Upper lobe of left lung (tissue), 6 donors: ENCODE measurements at places on chromosomes 7 and 10. TPM values are rescaled to one million over a fixed set of nuclear protein-coding genes. Genes with fewer than 3 reads are reported as not detected.

The PNLIPRP3 gene
- not detected for total RNA-seq

The TAS2R4 gene
- total RNA-seq: 1.4 TPM

DNA sequence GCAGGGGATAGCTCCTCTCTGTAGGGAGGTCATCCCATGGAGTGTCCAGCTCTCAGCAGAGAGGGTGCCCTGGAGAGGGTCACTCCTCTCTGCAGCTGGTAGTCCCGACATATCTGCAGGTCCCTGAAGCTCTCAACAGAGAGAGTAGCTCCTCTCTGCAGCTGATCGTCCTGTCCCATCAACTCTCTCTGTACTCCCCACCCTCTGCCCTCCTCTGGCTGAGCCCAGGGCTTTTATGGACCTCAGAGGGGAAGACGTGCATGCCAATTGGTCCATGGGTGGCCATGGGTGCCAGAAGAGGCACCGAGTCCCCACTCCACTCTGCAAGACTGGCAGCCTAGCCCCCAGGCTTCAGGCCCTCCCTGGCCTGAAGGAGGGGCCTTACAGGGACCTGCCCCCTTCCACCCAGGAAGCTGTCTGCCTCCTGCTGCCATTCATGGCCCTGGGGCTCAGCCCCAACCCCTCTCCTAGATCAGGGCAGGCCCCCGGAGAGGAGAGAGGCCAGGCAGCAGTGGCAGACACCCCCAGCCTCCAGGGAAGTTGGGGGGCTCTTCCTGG, 9.0 kb upstream of the BLVRA start:
- H3K27me3 ChIP-seq: no peaks in the 10 kb centered on the region
- H3K4me3 ChIP-seq: no peak overlapping the region
- no peak for DNase-seq
- H3K4me1 ChIP-seq: peaks cover 7% of the 10 kb centered on the region
- H3K27ac ChIP-seq: no peak overlapping the region
- no peaks in the 10 kb centered on the region for H3K36me3 ChIP-seq

DNA sequence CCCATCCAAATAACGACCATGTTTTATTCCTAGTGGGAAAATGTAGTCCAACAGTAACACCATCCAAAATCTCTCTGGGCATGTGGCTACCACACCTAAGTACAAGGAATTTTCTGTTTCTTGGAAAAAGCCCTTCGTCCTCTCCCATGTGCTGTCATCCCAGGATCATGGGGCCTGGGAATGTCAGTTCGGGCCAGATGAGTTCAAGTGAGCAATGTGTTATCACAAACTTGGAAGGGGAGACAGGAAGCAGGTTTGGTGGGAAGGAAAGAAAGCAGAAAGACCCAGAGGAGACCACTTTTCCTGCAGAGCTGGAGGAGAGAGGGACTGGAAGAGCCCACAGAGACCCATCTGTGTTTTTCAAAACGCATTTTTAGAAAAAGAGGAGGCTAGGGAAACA, 110.8 kb downstream of the PLXNA4 start:
- no peak for DNase-seq
- H3K4me1 ChIP-seq: no peaks in the 10 kb centered on the region
- H3K36me3 ChIP-seq: no peaks in the 10 kb centered on the region
- H3K27ac ChIP-seq: no peak overlapping the region

The KLF14 gene
- total RNA-seq: not detected

- no peaks in the 10 kb centered on the region for H3K36me3 ChIP-seq
- H3K27me3 ChIP-seq: no peaks in the 10 kb centered on the region
- H3K4me3 ChIP-seq: no peak overlapping the region
Observed at GRCh38 chr10:113770346-113770745, 18.9 kb downstream of the PLEKHS1 start.

GRCh38 chr7:55109404-55110167, 90.8 kb downstream of the EGFR start:
- no peaks in the 10 kb centered on the region for H3K27me3 ChIP-seq
- no peak for DNase-seq
- peaks cover 29% of the 10 kb centered on the region for H3K4me1 ChIP-seq
- H3K27ac ChIP-seq: no peak overlapping the region

The PPP1R9A gene
- 39.1 TPM for total RNA-seq

The GIMAP2 gene
- total RNA-seq: 18.9 TPM

DNA sequence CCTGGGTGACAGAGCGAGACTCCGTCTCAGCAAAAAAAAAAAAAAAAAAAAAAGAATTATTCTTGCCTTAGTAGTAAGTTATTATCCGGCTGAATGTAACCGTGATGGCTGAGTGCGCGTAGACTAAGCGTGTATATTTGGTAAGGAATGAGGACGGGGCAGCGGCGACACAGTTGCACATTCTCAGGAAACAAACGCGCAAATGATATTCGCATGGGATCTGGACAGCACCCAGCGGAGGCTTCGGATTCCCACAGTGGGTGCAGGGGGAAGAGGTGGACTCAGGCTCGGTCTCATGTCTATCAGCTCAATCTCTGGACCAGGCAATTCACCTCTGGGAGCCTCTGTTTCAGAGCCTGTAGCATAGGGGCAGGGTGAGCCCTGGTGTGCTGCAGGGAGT, 29.1 kb downstream of the PAPOLB start:
- no peak overlapping the region for H3K27ac ChIP-seq
- H3K27me3 ChIP-seq: no peaks in the 10 kb centered on the region
- no peak for DNase-seq
- H3K4me3 ChIP-seq: no peak overlapping the region
- no peaks in the 10 kb centered on the region for H3K4me1 ChIP-seq
- peaks cover 20% of the 10 kb centered on the region for H3K36me3 ChIP-seq

The LANCL2 gene
- total RNA-seq: 12.2 TPM

The TMEM60 gene
- 19.1 TPM for total RNA-seq

GRCh38 chr7:129317450-129317849, 92.6 kb downstream of the AHCYL2 start:
- no peaks in the 10 kb centered on the region for H3K27me3 ChIP-seq
- H3K4me3 ChIP-seq: no peak overlapping the region
- DNase-seq: no peak

- no peaks in the 10 kb centered on the region for H3K4me1 ChIP-seq
- no peak for DNase-seq
- no peak overlapping the region for H3K4me3 ChIP-seq
- H3K27me3 ChIP-seq: no peaks in the 10 kb centered on the region
- H3K27ac ChIP-seq: no peak overlapping the region
- H3K36me3 ChIP-seq: no peaks in the 10 kb centered on the region
Observed at GRCh38 chr7:35355911-35356310, 102.0 kb upstream of the TBX20 start.

DNA sequence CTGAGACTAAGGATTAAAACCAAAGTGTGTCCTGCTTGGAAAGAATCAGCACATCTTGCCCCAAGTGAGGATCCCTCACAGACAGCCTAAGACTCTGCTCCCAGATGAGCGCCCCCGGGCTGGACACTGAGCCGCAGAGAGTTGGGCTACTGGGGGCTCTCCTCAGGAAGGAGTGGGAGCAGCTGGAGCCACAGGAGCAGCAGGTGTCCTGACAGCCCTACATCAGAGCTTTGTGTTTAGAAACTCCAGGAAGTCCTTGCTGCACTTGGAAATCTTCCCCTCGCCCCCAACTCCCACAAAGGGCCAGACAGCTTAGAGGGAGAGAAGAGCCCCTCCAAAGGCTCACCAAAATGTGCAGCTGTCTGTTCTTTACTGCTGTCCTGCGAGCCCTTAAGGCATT, 172.2 kb downstream of the HERPUD2 start:
- no peaks in the 10 kb centered on the region for H3K36me3 ChIP-seq
- H3K27ac ChIP-seq: no peak overlapping the region
- H3K4me3 ChIP-seq: no peak overlapping the region
- no peak for DNase-seq
- no peaks in the 10 kb centered on the region for H3K4me1 ChIP-seq

- H3K36me3 ChIP-seq: no peaks in the 10 kb centered on the region
- H3K27me3 ChIP-seq: no peaks in the 10 kb centered on the region
- H3K27ac ChIP-seq: no peak overlapping the region
- H3K4me3 ChIP-seq: no peak overlapping the region
- no peaks in the 10 kb centered on the region for H3K4me1 ChIP-seq
Observed at GRCh38 chr7:52074071-52074470, 757.5 kb upstream of the COBL start.

DNA sequence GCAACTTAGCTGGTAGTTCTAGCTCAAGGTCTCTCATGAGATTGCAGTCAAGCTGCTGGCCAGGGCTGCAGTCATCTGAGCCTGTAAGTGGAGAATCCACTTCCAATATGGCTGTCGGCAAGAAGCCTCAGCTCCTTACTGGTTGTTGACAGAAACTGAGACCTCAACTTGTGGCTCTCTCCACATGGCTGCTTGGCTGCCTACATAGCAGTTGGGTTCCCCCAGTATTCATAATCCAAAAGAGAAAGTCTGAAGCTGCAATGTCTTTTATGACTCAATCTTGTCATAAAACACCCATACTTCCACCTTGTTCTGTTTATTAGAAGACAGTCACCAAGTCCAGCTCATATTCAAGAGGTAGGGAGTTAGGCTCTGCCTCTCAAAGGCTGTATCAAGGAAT, 334.9 kb upstream of the KMT2E start:
- no peak for DNase-seq
- H3K27ac ChIP-seq: no peak overlapping the region
- no peak overlapping the region for H3K4me3 ChIP-seq
- H3K4me1 ChIP-seq: no peaks in the 10 kb centered on the region

The TRPV5 gene
- total RNA-seq: not detected

GRCh38 chr7:100087055-100087750, 1.6 kb upstream of the COPS6 start:
- H3K27me3 ChIP-seq: no peaks in the 10 kb centered on the region
- DNase-seq: no peak
- H3K4me3 ChIP-seq: no peak overlapping the region

DNA sequence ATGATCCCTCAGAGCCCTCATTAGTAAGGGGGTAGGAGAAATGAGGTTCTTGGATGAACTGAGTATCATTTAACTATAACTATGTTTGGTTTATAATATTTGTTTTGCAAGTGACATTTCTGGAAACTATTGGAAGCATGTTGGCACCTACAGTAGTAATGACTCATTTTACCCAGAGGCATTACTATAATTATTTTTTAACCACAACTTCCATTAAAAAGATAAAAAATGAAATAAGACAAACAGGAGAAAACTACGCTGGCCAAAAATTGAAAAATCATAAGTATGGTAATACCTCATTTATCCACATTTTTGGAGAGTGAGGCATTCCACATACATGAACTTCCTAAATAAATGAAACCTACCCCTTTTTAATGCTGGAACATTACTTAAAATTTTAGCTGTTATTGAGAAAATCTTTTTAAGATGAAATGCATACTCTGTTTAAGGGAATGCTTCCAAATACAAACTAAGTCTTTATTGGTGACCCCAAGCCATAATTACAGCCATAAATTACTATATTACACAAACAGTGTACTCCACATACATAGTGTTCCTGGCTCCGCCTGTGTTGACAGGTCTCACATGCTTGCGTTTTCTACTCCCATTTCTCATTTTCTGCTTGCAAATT, 84.6 kb upstream of the CAPZA2 start:
- no peak overlapping the region for H3K4me3 ChIP-seq
- no peak overlapping the region for H3K27ac ChIP-seq
- no peak for DNase-seq
- H3K27me3 ChIP-seq: no peaks in the 10 kb centered on the region

DNA sequence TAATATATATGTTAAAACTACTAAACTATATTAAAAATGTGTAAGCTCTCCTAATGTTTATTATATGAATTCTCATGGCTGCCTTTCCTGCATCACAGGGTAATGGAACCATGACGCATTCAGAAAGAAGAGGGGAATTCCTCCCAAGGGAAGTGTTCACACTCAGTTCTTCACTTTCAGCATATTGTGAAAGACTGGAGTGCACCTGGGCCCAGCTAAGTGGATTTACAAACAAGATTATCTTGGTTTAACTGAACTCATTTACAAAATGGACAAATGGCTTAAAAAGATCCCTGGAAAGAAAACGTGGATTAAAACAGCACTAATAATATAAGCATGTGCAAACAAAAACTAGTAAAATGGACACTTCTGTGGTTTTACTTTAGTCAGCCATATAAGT, 149.8 kb downstream of the DOCK4 start:
- H3K27ac ChIP-seq: no peak overlapping the region
- peaks cover 21% of the 10 kb centered on the region for H3K4me1 ChIP-seq
- no peaks in the 10 kb centered on the region for H3K36me3 ChIP-seq

- DNase-seq: no peak
- H3K27me3 ChIP-seq: no peaks in the 10 kb centered on the region
- no peak overlapping the region for H3K4me3 ChIP-seq
- no peaks in the 10 kb centered on the region for H3K36me3 ChIP-seq
- H3K4me1 ChIP-seq: peaks cover 9% of the 10 kb centered on the region
Observed at GRCh38 chr7:37338966-37339365, 109.7 kb downstream of the ELMO1 start.

GRCh38 chr7:2299870-2300512, 14.2 kb downstream of the SNX8 start:
- H3K27ac ChIP-seq: peak overlapping the region; percentile 73
- no peaks in the 10 kb centered on the region for H3K36me3 ChIP-seq
- peaks cover 12% of the 10 kb centered on the region for H3K4me1 ChIP-seq
- no peak for DNase-seq
- no peak overlapping the region for H3K4me3 ChIP-seq

The MYO1G gene
- total RNA-seq: 44.5 TPM

DNA sequence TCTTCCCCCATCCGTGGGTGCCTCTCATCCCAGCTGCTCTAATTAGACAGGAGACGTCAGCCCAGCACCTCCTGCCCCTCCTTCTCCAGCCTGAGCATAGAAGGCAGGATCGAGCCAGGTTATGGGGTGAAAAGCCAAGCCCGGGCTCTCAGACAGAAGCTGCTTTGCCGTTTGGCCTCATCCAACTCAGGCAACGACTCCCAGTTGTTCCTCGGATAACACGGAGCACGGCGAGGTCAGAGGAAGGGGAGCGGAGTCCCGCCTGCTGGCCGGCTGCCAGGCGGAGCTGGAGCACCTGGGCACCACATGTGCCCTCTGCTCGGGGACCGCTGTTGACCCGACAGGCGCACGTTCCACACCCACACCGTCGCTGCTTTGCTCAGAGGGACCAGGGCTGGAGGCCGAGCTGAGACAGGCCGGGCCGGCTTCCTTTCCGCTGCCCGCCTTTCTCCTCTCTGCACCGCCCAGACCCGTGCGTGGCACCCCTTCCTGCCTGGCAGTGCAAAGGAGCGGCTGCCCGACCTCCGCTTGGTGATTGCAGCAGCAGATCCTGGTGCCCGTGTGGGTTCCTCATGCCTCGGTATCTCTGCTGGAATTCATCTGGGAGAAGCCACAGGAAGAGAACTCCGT, 21.6 kb upstream of the UNCX start:
- H3K4me3 ChIP-seq: no peak overlapping the region
- H3K27me3 ChIP-seq: peaks cover 4% of the 10 kb centered on the region
- peak; percentile 83 for DNase-seq

The CDHR3 gene
- 2.6 TPM for total RNA-seq
